ENCODE measurements at places on chromosomes 4 and X.

GRCh38 chr4:137614491-137614890 lies 82.2 kb upstream of the PCDH18 start:
- H3K4me1 ChIP-seq = no peaks in the 10 kb centered on the region
- no peak overlapping the region for H3K4me3 ChIP-seq
- no peaks in the 10 kb centered on the region for H3K36me3 ChIP-seq
- DNase-seq = no peak
- no peaks in the 10 kb centered on the region for H3K27me3 ChIP-seq

DNA sequence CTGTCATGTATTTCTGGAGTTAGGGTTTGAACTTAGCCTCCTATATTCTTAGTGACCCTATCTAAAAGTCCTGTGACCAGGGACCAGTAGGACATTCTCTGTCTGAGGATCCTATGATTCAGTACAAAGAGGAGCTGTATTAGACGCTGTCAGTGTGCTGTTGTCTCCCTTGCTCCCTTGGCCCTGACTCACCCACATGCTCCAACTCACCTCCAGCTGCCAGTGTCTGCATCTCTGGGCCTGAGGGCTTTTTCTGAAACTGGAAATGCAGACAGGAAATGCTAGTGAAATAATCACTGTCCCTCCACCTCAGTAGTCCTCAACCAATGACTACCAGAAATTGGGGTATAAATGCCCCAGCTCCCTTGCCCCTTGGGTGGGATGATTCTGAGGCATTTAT lies 535.3 kb upstream of the RPS6KA3 start:
- H3K4me3 ChIP-seq = no peak overlapping the region
- no peaks in the 10 kb centered on the region for H3K27me3 ChIP-seq
- no peak overlapping the region for H3K27ac ChIP-seq
- DNase-seq = no peak
- no peaks in the 10 kb centered on the region for H3K4me1 ChIP-seq

GRCh38 chrX:13404364-13404763 lies 84.5 kb upstream of the ATXN3L start:
- H3K4me3 ChIP-seq = no peak overlapping the region
- H3K4me1 ChIP-seq = no peaks in the 10 kb centered on the region
- no peak overlapping the region for H3K27ac ChIP-seq
- no peaks in the 10 kb centered on the region for H3K27me3 ChIP-seq
- no peaks in the 10 kb centered on the region for H3K36me3 ChIP-seq

GRCh38 chr4:102094481-102094880 lies 250.8 kb downstream of the SLC39A8 start:
- H3K36me3 ChIP-seq = no peaks in the 10 kb centered on the region
- no peak overlapping the region for H3K27ac ChIP-seq
- no peaks in the 10 kb centered on the region for H3K27me3 ChIP-seq
- H3K4me3 ChIP-seq = no peak overlapping the region
- no peak for DNase-seq
